ENCODE measurements at places on chromosomes 6 and 20. TPM values are rescaled to one million over a fixed set of nuclear protein-coding genes. Genes with fewer than 3 reads are reported as not detected.

SOD2 gene
- total RNA-seq, result 48.3 TPM

GPX5 gene
- total RNA-seq, result not detected

TINAG gene
- not detected for total RNA-seq

CNBD2 gene
- total RNA-seq, result not detected

FHL5 gene
- total RNA-seq, result not detected

HLA-DQB2 gene
- not detected for total RNA-seq
